CD4-positive, alpha-beta T cell treated with Interleukin-12 subunit alpha and Interleukin-12 subunit beta, for 1 hour (primary cell): ENCODE measurements at places on chromosomes 16 and 17.

DNA sequence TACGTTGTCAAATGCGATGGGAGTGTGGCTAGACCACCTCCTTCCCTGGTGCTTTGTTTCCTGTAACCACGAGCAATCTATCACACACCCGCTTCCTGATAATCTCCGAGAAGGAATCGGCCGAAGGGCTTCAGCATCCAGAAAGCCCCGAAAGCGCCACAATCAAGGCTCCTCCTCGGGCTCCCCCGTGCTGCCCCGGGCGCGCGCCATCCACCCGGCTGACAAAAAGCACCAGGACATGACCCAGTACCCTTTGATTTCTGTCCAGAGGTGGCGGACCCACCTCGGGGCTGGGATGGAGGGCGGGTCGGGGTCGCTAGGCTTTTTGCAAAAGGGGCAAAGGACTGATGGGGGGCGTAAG lies 743 bp upstream of the ARMC7 start:
- DNase-seq: no peak

- DNase-seq: peak; percentile 18
Observed at GRCh38 chr17:32266389-32267301, 1.0 kb downstream of the RHBDL3 start.

- no peak for DNase-seq
Observed at GRCh38 chr16:66304151-66304550, 62.3 kb upstream of the CDH5 start.

GRCh38 chr17:37717627-37718323 lies 27.1 kb downstream of the HNF1B start:
- DNase-seq: no peak

GRCh38 chr17:27778183-27778582 lies 22.1 kb downstream of the NOS2 start:
- no peak for DNase-seq

GRCh38 chr17:71413935-71414334 lies 706.9 kb upstream of the SOX9 start:
- no peak for DNase-seq

GRCh38 chr17:47820033-47820789 lies 1.4 kb downstream of the OSBPL7 start:
- no peak for DNase-seq

GRCh38 chr16:19837331-19837980 lies 47.2 kb downstream of the GPRC5B start:
- DNase-seq: no peak

GRCh38 chr16:30901201-30902028 lies 5.0 kb downstream of the CTF1 start:
- DNase-seq: no peak

DNA sequence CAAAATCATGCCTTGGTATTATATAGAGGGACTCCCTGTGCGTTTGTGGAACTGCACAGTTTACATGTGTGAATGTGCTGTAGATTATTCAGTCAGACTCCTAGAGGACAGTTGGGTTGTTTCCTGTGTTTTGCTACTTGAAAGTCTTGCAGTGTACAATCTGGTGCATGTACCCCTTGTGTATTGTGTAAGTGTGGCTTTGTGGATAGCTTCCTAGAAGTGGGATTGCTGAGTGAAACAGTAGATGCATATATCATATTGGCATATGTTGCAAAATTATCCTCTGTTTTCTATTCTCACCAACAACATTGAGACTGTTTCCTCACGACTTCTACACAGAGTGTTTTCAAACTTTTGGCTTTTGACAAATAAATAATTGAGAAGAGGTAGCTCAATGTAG lies 263.7 kb downstream of the MAP2K6 start:
- no peak for DNase-seq

GRCh38 chr16:65967376-65967775 lies 399.1 kb upstream of the CDH5 start:
- no peak for DNase-seq

- no peak for DNase-seq
Observed at GRCh38 chr16:53465606-53466280, 31.5 kb downstream of the RBL2 start.

GRCh38 chr17:2295575-2295974 lies 8.0 kb downstream of the SMG6 start:
- no peak for DNase-seq

GRCh38 chr16:69253870-69254341 lies 57.2 kb upstream of the VPS4A start:
- peak; percentile 8 for DNase-seq

DNA sequence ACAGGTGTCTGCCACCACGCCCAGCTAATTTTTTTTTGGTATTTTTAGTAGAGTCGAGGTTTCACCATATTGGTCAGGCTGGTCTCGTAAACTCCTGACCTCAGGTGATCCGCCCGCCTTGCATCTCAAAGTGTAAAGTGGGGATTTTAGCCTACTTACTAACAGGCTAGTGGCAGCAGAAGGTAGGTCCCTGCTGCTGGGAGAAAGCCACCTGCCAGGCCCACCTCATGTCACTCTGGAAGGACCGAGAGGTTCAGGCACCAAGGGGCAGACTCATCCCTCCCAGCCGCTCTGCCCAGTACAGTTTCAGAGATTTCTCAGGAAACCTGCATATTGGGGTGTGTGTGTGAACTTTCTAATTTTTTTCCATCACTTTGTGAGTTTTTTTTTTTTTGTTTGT lies 2.1 kb upstream of the RCVRN start:
- no peak for DNase-seq

DNA sequence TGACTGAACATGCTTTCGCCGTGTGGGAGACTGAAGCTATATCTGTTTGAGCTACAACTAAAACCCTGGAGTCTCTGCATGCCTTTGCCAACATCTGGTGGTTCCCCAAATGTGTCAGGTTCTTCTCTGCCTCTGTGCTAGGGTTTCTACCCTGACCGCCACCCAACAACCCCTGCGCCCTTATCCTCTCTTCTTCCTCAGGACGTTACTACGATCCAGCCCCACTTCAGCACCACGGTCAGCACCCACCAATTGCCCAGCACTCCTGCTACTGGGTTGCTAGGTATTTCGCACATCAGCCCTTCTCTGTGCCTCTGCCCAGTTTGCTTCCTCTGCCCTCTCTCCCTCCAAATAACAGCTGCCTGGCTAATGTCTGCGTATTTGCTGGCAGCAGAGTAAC lies 106.3 kb upstream of the HSBP1 start:
- no peak for DNase-seq

GRCh38 chr16:81121474-81121990 lies 25.3 kb upstream of the GCSH start:
- DNase-seq: no peak
